ENCODE measurements at places on chromosomes 4 and X.
A peak's percentile ranks its signal among the peaks of the same experiment; 100 is the strongest.

- DNase-seq, result no peak
Observed at GRCh38 chrX:24235084-24235710, 78.7 kb downstream of the SUPT20HL2 start.

GRCh38 chr4:105061731-105062130, 84.9 kb upstream of the TET2 start:
- DNase-seq, result no peak

- no peak for DNase-seq
Observed at GRCh38 chrX:38336538-38337240, 9.4 kb upstream of the RPGR start.

DNA sequence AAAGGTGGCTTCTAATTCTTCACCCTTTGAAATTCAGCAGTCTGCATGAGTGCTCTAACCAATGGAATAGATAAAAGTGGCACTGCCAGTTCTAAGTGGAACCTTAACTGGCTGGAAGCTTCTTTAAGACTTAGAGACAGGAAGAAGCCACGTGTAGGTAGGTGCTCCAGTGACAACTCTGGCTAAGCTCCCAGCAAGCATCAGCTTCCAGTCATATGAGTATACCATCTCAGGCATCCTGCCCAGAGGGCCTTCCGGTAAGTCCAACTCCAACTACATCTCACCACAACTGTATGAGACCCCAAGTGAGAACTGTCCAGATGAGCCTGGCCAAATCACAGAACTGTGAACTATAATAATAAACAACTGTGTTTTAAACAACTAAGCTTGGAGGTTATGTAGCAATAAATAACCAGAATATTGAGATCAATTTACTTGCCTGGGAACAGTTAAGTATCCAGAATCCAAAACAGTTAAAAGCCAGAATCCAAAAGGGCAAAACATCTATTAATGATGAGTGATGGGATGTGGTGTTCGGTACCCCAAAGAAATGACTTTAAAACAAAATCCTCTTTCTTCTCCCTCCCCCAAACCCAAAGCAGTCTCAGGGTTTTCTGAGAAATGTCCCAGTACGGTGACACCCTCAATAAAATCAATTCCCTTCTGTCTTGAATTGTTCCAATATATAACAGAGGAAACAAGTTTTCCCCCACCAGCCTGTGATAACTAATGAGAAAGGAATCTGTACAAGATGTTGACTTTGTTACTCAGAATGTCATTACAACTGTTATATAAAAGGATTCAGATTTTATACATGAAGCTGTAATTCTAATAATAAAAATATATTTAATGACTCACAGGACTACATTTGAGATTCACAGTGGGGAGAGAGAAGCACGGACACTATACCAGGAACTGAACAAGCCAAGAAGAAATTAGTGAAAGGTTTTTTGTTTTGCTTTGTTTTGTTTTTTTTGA, 4.2 kb downstream of the TSPAN5 start:
- DNase-seq, result no peak

GRCh38 chrX:4935846-4936245, 1222.4 kb upstream of the PRKX start:
- no peak for DNase-seq

GRCh38 chr4:157225096-157225495, 4.6 kb downstream of the GRIA2 start:
- DNase-seq, result no peak

- no peak for DNase-seq
Observed at GRCh38 chr4:8188743-8189550, 10.1 kb upstream of the SH3TC1 start.

DNA sequence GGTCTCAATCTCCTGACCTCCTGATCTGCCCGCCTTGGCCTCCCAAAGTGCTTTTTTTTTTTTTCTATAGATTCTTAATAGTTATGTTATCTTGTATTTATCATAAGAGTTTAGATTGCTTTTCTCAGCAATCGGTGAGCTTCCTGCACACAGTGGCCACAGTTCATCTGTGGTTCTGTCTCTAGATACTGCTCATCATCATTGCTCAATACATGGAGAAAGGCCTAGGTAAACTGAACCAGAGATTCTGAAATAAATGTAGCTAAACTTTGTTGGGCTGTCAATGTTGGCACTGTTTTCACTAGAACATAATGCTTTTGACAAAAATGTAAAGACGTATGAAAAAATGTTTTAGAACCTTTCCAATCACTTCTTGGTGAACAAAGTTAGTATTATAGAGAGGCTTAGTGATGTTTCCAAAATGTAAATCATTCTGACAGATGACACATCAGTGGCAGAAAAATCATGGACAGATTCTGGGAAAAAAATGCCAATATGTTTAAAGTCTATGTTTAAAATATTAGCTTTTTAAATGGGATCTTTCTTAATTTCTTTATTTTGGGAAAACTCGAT, 50.0 kb upstream of the LIMCH1 start:
- DNase-seq, result no peak

GRCh38 chrX:130158311-130158710, 7.3 kb downstream of the AIFM1 start:
- DNase-seq, result no peak

DNA sequence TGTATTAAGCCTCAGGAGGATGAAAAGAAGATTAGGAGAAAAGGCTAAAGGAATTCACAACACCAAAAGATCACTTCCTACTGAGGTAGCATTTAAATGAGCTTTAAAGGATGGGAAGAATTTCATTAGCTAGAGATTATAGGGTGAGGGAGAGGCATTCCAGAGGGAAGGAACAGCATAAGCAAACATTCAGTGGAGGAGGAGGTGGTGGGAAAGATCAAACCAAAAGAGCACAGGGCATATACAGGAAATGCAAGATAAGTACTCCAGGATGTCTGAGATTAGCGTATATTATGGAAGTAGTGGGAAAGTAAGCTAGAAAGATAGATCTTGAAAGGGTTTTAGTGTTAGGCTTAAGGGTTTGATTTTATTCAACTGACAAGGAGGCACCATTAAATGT, 84.8 kb downstream of the COL4A6 start:
- DNase-seq, result no peak

- DNase-seq, result no peak
Observed at GRCh38 chrX:135981010-135981409, 4.2 kb upstream of the SLC9A6 start.

- no peak for DNase-seq
Observed at GRCh38 chr4:5906191-5906590, 13.3 kb upstream of the CRMP1 start.

- DNase-seq, result no peak
Observed at GRCh38 chr4:81651243-81651899, 179.7 kb upstream of the RASGEF1B start.

GRCh38 chr4:27278615-27279375, 418.2 kb downstream of the STIM2 start:
- peak; percentile 63 for DNase-seq

GRCh38 chr4:147780137-147780777, 48.4 kb downstream of the ARHGAP10 start:
- DNase-seq, result no peak

- peak; percentile 43 for DNase-seq
Observed at GRCh38 chr4:155077452-155078229, 130.8 kb upstream of the NPY2R start.

DNA sequence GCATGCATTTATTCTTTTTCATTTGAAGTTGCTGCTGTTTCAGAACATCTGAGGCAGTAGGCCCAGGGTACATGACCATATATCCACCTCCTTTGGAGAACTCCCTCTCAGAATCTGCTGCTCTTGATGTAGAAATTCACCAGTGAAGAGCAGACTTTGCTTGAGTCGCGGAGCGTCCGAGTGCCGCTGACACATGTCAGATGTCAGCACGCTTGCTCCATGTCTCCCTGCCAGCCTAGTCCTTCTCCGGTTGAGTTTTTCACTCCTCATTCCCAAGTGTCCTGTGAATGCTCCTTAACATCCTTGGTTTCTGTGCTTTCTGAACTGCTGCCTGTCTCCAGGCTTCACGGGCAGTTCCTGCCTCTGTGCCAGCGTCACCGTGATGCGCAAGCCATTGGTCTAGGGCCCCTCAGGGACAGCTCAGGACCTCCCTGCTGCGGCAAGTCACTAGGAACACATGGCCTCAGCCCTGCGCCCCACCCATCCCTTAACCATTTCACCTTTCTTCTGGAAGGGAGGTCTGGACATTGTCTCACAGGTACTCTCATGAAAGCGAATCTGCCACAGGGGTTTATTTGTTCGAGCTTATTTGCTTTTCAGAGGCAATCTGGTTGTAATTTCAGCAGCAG, 93.1 kb upstream of the RBPJ start:
- DNase-seq, result no peak

DNA sequence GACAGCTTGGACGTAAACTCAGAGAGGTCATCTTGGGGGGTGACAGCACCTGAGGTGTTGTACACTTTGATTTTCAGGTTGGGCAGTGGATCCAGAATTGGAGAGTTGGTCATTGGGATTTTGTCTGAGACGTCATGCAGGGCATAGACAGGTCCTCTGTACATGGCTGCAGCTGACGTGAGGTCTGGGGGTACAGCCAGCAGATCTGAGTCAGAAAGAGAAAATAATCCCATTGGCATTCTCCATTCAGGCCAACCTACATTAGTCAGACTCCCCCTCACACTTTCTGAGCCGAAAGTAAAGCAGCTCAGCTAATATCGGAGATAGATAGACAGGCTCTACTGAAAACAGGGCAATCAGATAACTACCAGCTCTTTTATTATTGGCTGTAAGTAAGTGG, 329.7 kb downstream of the UNC5C start:
- DNase-seq, result no peak

DNA sequence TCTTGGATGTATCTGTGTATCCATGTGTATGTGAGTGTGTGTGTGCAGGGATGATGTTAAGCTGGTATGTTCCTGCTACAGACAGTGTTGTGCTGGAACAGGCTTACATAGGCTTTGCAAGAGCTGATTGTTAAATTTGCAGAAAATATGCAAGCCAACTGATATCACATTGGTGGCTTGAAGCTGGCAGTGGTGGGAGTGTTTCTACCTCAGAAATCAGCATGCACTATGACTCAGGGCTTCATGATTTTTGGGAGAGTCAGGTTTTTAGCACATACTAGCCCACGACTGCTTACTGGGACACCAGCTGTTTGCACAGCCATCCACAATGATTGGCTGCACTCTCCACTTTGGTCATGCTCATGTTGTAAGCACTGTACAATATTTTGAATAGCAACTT, 261.8 kb downstream of the DHX15 start:
- no peak for DNase-seq

DNA sequence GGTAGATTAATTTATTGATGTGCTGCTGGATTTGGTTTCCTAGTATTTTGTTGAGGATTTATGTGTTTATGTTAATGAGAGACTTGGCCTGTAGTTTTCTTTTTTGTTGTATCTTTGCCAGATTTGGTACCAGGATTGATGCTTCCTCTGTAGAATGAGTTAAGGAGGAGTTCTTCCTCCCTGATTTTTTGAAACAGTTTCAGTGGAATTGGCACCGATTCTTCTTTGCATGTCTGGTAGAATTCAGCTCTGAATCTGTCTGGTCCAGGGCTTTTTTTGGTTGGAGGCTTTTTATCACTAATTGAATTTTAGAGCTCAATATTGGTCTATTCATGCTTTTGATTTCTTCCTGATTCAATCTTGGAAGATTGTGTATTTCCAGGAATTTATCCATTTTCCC, 174.0 kb upstream of the NDST4 start:
- DNase-seq, result no peak

- no peak for DNase-seq
Observed at GRCh38 chr4:187608001-187608421, 387.6 kb upstream of the ZFP42 start.

DNA sequence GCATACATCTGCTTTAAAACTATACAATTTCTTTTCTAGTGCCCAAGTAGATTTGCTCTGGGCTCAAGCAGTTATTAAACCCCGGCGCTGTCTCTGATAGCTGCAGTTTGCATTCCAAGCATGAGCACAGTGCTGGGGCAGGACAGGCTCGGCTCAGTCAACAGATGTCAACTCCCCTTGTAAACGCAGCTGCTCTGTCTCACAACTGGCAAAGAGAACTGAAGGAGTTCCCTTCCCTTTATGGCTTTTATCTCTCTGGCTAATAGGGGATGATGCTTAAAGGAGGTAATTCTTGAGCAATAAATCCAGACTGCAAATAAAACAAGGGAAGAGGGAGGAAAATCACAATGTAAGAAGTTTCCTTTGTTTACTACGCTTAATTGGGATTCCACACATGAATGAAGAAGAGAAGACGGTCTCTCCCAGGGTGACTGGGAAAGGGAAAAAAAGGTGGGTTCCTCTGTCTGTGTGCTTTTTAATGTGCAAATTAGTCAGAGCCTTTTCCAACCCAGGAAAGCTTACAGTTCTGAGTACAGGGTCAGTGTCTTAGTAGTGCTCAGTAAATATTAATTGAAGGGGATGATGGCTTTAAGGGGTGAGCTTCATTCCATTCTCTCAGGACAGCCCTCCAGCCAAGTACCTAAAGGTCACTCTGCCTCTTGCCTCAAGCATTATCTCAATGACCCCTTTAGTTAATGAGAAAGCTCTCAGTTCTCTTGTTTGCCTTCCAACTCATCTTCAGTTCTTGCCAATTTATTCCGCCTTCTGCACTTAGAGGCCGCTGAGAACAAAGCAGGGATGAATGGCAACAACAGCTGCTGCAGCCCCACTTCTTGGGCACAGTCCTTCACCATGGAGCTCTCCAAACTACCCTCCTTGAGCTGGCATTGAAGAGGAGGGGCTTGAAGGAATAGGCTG, 155.7 kb upstream of the JADE1 start:
- DNase-seq, result no peak

GRCh38 chr4:3355266-3355748, 62.5 kb downstream of the RGS12 start:
- DNase-seq, result no peak

DNA sequence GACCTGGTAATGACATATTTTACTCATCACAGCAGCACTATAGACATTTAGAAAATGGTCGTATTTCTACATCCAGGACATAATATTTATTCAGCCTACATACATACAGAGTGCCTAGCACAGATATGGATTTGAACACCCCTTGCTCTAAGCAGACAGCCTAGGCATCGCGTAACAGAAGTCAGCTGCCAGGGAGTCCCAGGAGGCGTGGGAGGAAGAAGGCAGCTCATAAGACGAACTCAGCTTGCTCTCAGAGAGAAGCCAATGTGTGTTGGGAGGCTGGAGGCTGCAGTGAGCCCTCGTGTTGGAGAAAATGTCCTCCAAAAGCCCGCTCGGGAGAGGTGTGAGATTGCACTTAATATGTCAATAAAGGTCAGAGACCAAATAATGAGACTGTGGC, 131.6 kb downstream of the BCOR start:
- DNase-seq, result no peak
